ENCODE measurements at places on chromosomes 7 and 10. TPM values are rescaled to one million over a fixed set of nuclear protein-coding genes. Genes with fewer than 3 reads are reported as not detected.

DNA sequence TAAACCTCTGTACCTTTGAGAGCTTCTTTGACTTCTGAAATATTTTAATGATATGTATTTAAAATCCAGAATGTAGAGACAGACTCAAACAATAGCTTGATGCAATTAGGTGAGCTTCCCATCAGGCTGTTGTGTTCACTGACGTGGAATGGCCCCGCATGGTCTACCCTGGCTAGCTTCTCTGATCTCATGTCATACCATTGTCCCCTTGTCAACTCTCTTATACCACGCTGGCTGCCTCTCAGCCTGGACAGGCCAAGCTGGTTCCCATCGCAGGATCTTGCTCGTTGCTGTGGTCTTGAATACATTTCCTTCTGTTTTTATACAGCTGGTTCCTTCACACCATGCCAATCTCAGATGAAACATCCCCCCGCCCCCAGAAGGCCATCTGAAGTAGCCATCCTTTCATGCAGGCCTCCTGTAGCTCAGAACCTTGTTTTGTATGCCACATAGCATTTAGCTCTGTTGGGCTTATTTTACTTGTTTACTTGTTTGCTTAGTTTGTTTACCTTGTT is 84.2 kb downstream of the FANK1 start:
- DNase-seq, result no peak

DNA sequence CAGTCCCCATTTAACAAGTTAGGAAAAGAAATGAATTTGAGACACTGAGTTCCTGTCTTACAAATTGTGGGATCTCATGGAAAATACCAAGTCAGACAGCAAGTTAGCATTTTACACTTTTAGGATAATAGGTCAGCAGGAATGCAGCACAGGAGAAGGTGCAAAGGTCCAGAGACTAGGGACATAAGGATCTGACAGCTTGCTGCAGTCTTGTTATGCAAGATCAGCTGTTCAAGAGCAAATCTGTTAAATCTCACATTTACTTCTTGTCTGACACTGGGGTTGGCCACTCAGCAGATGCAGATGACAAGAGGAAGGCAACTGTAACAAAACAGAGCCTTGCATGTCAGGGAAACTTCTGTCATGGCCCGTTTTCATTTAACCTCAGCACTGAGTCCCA is 239.6 kb downstream of the PHF14 start:
- DNase-seq, result no peak

The PNLIPRP1 gene
- not detected for total RNA-seq

The IL2RA gene
- total RNA-seq, result not detected

GRCh38 chr7:130294314-130294713 is 1.4 kb downstream of the CPA4 start:
- DNase-seq, result no peak

The CDH23 gene
- total RNA-seq, result 1.8 TPM
